ENCODE measurements at places on chromosomes 2 and 18.

- no peak for DNase-seq
Observed at GRCh38 chr2:98757904-98758421, 27.0 kb upstream of the MGAT4A start.

- DNase-seq: no peak
Observed at GRCh38 chr18:49170925-49171505, 220.2 kb upstream of the SMAD7 start.

GRCh38 chr2:148988337-148988736 is 50.2 kb upstream of the LYPD6B start:
- DNase-seq: no peak

DNA sequence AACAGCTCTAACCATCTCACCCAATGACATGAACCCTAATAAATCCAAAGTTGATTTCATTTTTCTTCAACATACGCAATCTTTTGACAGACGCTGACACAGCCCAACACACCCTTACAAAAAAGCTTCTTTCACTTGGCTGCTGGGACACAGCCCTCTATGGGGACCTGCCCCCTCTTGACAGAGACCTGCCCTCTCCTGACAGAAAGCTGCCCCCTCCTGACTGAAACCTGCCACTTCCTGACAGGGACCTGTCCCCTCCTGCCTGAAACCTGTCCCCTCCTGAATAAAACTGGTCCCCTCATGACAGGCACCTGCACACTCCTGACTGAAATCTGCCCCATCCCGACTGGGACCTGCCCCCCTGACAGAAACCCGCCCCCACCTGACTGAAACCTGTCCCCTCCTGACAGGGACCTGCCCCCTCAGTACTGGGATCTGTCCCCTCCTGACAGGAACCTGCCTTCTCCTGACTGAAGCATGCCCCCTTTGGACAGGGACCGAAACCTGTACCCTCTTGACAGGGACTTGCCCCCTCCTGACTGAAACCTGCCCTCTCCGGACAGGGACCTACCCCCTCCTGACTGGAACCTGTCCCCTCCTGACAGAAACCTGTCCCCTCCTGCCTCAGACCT is 87.9 kb downstream of the PXDN start:
- DNase-seq: no peak

DNA sequence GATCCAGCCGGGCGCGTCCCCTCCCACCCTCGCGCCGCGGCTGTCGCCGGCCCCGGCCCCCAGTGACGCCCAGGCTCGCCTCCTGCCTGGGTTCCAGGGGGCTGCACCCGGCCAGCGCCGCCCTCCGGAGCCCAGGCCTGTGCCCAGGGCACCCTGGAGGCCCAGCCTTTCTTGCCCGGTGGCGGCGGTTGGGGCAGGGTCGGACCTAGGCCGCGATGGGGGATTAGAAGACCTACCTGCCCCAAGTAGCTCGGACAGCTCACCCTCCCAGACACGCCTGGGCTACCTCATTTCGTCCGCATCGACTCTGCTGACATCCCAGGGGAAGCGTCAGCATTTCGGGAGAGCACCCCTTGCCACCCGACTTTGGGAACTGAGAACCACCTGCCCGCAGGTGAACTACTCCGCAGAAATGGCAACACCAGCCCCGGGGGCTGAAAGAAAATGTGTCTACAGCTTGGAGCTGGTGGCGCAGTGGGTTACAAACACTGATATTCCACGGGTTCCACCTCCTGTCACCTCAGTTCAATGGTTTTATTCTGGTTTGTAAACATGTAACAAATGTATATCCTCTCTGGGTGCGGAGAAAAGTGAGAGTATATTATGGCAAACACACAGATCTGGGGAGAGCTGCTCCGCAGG is 834 bp upstream of the ARL4C start:
- no peak for DNase-seq

DNA sequence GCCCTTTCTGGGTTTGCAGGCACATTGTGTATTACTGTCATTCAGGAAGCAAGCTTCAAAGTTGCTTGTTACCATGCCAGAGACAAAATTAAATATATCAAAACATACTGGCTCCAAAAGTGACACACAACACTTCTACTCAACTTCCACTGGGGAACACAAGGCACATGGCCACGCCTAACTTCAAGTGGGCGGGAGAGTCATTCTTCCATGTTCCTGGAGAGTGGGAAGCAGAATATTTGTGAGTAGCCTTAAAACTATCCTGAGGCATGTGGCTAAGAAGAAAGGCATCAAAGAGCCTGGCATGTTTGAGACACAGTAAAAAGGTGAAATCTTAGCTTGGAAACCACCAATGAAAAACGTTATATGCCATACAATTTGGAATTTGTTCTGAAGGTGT is 90.5 kb upstream of the TACR1 start:
- DNase-seq: no peak

GRCh38 chr18:30601541-30601940 is 441.0 kb downstream of the DSC3 start:
- DNase-seq: no peak

GRCh38 chr2:238956676-238957075 is 108.8 kb downstream of the TWIST2 start:
- DNase-seq: peak; percentile 92

- no peak for DNase-seq
Observed at GRCh38 chr2:200220251-200220650, 86.2 kb upstream of the SPATS2L start.

GRCh38 chr18:8659609-8660242 is 45.6 kb upstream of the MTCL1 start:
- peak; percentile 77 for DNase-seq

DNA sequence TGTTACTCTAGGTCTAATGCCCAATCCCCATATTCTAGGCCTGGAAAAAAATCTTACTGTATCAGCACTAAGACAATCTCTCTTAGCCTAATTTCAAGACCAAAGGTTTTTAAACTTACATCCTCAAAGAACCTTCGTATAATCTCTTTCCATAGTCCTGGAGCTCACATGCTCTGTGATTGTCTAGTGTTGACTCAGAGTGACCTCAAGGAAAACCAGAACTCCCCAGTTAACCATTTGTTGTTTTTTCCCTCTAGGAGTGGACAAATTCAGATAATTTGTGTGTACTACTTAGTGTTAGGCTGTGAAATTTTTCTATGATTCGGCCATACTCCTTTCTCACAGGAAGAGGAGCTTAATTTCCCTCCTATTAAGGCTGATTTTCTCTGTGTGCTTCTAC is 536.1 kb downstream of the SLC4A3 start:
- no peak for DNase-seq

DNA sequence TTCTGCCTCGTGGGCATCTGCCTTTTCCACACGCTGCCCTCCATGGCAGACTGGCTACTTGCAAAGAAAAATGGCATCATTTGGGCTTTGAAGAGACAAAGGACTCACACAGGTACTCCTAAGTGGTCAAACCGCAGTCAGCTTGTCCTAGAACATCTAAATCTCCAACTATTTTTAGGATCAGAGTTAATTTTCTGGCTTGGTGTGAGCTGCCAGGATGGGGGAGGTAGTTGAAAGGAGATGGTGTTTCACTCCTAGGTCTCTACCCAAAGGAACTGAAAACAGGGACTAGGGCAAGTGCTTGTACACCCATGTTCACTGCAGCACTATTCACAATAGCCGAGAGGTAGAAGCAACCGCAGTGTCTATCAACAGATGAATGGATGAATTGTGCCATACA is 107.9 kb upstream of the ATL2 start:
- DNase-seq: no peak

GRCh38 chr2:60629305-60629662 is 75.8 kb upstream of the BCL11A start:
- no peak for DNase-seq

DNA sequence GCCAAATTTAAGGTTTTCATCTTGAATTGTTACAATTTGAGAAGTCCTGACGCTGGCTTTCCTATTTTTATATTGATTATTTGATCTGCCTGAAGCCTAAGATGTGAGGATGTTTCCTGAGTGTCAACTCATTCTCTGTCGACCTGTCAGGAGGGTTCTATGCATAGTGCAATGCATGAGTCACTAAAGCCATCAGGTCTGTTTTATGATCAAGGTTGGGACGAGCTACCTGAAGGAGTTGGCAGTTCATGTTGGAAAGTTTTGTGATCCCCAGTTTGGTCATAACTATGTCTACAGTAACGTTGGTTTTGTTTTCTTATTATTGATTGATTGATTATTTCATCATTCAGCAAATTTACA is 71.2 kb downstream of the NABP1 start:
- DNase-seq: no peak

DNA sequence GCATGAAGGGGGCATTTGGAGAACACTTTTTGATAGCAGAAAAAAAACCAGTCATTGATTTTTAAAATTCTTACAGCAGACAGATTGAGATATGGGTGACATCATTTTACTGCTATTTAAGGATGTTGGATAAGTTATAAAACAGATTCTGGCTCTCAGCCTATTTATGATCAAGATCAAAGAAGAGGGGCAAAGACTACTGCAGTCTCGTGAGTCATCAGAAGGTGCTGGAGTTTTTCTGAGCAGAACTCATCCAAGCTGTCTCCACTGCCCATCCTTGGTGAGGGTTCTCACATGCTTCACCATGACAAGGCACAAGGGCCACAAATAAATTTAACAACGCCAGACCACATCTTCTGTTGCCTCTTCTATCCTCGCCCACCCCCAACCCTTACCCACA is 58.8 kb downstream of the ST6GAL2 start:
- no peak for DNase-seq

- DNase-seq: no peak
Observed at GRCh38 chr2:128727404-128727803, 408.7 kb upstream of the HS6ST1 start.

GRCh38 chr2:3670941-3671340 is 12.9 kb downstream of the ALLC start:
- no peak for DNase-seq

GRCh38 chr18:74631212-74631611 is 33.5 kb downstream of the ZNF407 start:
- no peak for DNase-seq

- peak; percentile 74 for DNase-seq
Observed at GRCh38 chr2:166494140-166494624, at the start of gene SCN7A. SCN7A (minus strand) TSS chr2:166494249; CDS start chr2:166477696, 16,553 bp downstream.

DNA sequence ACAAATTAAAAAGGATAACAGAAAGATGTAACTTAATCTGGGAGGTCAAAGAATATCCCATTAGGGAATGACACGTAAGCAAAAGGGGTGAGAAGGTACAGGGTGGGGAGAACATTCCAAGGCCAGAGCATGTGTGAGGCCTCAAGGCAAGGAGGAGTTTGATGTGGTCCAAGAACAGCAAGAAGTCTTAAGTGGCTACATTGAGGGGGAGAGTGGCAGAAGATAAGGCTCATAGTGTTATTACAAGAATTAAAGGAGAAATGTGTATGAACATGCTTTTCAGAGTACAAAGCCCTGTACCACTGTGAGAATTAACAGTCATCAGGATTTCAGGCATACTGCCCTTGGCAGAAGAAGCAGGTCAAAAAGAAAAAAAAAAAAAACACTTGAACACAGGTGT is 174.4 kb upstream of the ERBB4 start:
- DNase-seq: no peak

GRCh38 chr2:124079045-124079444 is 54.0 kb downstream of the CNTNAP5 start:
- no peak for DNase-seq

DNA sequence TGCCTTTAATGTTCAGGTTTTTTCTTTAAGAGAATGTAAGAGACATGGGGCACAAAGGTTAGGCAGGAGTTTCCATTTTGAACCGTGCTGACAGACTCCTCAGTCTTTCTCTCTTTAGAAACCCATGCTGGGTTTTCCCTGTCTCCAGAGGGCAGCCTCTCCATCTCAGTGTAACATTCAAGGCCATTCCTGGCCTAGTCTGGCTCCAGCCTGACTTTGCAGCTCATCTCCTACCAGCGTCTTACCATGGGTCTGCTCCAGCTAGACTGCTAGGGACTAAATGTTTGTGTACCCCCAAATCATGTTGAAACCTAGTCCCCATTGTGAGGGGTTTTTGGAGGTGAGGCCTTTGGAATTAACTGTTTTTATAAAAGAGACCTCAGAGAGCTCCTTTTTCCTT is 9.8 kb upstream of the CLIP4 start:
- no peak for DNase-seq

DNA sequence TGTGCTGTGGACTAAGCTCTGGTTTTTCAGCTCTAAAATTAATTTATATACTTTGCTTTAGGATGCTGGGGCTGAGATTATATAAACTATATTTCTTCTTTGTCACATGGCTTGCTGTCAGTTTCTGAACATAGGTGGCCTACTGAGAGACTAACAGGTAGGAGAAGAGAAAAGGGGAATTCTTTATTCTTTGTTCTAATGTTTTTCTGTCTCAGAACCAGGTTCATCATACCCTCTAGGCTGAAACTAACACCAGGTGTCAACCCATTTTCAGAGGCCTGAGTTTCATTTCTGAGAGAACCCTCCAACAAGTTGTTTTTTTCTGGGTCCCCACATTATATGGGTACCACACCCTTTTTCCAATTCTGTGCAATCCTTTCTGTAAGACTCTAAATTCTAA is 843.6 kb downstream of the TRIB2 start:
- no peak for DNase-seq

GRCh38 chr2:70807102-70807827 is 13.1 kb downstream of the CLEC4F start:
- peak; percentile 45 for DNase-seq

DNA sequence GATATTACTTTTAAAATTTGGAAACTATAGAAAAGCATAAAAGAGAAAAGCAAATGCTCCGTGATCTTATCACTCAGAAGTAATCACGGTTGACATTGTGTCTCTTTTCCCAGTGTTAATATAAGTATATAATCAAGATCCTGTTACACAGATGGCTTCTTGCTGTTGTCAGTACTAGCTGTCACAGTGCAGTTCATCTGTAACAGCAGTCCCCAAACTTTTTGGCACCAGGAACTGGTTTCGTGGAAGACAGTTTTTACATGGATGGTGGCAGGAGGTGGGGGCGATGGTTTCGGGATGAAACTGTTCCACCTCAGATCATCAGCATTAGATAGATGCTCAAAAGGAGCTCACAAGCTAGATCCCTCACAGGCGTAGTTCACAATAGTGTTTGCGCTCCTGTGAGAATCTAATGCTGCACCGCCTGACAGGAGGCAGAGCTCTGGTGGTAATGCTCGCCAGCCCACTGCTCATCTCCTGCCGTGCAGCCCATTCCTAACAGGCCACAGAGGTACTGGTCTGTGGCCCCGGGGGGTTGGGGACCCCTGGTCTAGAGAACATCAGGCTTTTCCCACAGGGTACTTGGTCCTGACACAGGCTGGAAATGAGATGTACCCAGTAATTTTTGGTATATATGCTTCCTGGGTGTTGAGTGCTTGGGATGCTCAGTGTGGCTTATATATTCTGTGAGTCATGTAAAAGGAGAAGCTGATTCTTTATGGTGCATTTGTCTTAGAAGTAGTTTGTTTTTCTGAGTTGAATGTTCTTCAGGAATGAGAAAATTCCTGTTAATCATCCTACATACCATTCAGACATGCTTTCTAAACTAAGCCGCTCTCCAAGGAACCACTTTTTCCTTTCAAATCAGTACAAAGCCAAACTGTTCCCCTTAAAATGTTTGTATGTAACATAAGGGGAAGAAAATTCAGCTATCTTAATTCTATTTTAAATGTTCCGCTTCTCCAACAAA is 121.8 kb downstream of the NCK2 start:
- DNase-seq: no peak

DNA sequence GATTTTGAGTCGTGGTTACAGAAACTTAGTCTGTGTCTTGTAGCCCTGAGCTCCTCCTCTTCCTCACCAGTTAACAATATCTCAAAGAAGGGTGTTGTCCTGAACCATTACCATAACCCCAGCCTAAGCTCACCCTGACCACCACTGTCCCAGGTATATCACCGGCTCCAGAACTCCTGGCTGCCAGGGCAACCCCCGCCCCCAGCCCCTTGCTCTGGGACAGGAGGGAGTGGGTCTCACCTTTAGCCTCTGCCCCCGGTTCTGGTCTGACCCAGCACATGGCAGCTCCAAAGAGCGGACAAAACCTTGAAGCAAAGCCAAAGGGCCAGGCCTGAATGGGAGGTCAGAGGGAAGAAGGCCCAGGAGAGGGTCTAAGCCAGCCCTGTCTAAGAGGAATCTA is 5.6 kb upstream of the PSMD1 start:
- no peak for DNase-seq
